ENCODE measurements at places on chromosomes 1 and 21.

DNA sequence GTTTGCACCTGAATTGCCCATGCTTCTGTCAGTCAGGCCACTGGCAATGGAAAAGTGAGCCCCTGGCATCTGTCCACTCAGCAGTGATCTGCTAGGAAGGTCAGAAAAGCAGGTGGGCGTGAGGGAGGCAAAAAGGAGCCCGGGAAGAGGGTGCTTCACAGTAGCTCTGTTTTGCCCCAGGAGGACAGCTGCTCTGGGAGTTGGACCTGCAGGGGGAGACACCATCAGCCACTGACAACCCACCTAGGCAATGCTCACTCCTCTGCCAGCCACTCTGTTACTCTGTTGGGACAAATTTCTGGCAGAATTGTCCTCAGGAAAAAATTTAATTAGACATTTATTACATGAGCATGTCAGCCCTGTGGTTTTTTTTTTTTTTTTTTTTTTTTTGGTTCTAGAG, 146.4 kb downstream of the LRIG2 start:
- no peak for DNase-seq

DNA sequence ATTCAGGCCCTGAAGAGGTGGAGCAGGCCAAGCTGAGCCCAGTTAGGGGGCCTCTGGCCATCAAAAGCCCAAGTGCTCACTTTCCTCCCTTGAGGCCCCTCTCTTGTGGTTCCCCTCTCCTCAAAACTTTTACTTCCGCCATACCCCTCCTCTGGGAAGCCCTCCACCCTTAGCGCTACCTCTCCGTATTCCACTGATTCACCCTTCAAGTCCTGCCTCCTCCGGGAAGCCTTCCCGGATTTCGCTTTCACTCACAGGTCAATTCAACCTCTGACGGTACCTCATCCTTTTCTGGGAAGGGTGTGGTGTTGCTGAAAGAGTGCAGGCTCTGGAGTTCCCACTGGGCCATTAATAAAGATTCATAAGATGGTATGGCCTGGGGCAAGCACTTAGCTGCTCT, 19.1 kb downstream of the SPOCD1 start:
- DNase-seq: no peak

- DNase-seq: no peak
These were observed 58.9 kb downstream of the COL18A1 start for GRCh38 chr21:45463871-45464270.

DNA sequence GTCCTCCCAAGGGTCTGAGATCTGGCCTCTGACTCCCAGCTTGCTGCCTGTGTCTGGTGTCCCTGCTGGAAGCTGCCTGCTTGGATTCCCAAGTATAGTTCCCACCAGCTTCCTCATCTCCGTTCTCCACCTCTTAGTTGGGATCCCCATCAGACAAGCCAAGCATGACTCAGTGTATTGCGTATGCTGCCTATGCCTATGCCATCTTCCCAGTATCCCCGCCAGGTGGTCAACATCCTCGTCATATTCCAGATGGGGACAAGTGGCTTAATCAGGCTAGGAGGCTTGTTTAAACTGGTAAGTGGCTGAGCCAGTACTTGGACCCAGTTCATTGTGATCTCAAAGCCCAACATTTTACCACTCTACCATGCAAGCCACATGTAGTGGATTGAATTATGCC, 204.4 kb downstream of the GRIK3 start:
- DNase-seq: no peak

DNA sequence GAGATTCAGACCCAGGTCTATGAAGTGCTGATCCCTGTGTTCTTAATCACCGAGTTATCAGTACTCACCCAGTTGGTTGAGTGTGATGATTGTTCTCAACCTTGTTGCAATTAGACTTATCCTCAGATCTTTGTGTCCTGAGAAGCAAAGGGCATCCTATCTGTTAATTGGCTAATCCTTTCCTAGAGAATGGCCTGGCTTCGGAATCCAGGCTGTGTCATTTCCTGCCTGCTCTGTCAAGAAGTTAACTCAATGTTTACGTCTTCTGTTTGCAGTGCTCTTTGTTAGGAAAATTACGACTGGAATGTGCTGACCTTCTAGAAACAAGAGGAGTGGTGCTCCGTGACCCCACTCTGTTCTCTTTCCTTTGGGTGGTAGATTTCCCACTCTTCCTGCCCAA, 14.7 kb downstream of the GAS5 start:
- no peak for DNase-seq

DNA sequence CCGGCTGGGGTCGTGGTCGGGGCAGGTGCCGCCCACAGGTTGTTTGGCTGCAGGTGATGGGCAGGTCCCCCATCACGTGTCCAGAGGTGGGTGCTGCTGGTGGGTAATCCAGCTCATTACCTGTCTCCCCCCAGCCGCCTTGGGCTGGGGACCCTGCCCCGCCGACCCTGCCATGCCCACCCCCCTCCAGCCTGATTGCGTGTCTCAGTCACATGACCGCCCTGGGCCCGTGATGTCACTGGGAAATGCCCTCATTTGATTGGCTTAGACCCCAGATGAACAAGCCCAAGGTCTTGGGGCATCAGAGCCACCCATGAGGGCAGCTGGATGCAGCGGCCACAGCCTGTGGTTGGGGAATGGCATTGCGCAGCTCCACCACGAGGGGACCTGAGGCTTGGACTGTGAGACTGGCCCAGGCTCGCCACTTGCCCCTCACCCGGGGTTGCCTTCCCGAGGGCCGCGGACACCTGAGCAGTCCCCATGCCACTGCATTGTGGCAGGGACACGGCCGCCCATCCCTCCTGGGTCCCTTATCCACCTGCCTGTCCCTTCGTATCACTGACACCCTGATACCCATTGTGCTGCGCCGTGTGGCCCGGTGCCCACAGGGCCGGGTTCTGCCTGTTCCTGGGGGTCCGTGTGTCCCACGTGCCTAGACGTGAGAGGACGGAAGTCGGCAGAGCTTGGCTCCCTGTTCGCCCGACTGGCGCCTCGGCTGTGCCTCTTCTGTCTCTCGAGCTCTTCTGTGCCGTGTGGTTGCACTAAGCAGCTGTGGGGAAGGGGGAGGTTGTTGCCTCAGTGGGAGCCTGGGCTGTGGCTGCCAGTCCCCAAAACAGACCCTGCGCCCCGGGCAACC, 68.0 kb downstream of the FAAP20 start:
- DNase-seq: no peak

GRCh38 chr1:2961081-2961480, 60.2 kb upstream of the ACTRT2 start:
- DNase-seq: no peak

DNA sequence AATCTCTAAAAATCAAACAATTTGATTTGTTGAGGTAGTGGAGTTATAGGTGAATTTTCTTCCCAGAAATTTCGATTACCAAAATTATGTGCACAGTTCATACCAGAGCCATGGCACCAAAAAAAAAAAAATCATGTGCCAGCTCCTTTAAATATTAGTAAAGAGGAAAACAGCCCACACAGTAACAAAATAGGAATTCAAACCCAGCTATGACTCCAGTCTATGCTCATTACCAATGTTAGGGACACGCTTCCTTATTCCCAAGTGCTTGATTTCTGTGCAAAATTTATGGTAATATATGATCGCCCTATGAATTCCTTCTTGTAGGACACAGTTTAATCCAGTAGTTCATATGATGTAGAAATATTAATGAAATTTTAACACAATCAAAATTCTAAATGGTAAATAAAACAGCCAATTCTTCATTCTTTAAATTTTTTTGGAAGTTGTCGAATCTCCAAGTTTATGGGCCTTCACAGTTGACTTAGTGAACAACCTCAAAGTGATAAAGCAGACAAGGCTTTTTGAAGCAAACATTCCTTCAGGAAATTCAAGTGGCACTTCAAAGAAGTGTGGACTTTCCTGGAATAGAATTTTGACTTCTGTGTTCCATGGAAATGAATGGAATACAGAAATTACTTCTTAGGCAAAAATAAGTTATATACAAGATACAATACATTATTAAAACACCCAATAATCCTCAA, 1.9 kb downstream of the TOR1AIP2 start:
- no peak for DNase-seq

DNA sequence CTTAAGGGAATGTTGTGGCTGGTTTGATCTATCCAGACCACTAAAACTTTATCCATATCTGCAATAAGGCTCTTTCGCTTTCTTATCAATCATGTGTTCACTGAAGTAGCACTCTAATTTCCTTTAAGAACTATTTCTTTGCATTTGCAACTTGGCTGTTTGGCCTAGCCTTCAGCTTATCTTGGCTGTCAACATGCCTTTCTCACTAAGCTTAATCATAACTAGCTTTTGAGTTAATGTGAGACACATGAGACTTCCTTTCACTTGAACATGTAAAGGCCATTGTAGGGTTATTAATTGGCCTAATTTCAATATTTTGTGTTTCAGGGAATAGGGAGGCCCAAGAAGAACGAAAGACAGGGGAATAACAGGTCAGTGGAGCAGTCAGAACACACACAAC, 124.7 kb downstream of the TNFSF18 start:
- no peak for DNase-seq

- DNase-seq: no peak
These were observed 867 bp downstream of the PTPRC start for GRCh38 chr1:198639671-198640143.

All from pons (tissue), 1 donor.